ENCODE measurements at places on chromosomes 1 and 21.

DNA sequence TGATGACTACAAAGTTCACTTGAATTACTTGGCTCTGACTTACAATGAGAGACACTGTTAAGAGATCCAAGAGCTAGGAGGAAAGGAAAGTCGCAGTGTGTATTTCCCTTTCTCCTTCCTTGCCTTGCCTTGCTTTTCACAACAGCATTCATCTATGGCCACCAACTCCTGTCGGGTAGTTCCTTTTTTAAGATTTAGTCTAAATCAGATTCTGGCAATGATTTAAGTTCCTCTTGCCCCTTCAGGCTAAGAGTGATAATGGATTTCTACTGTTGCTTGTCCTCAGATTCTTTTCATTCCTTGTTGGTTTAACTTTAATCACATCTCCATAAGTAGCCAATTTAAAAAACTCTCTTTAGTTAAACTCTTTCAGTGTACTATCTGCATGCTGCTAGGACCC is 91.9 kb downstream of the GTF2B start:
- DNase-seq: no peak

DNA sequence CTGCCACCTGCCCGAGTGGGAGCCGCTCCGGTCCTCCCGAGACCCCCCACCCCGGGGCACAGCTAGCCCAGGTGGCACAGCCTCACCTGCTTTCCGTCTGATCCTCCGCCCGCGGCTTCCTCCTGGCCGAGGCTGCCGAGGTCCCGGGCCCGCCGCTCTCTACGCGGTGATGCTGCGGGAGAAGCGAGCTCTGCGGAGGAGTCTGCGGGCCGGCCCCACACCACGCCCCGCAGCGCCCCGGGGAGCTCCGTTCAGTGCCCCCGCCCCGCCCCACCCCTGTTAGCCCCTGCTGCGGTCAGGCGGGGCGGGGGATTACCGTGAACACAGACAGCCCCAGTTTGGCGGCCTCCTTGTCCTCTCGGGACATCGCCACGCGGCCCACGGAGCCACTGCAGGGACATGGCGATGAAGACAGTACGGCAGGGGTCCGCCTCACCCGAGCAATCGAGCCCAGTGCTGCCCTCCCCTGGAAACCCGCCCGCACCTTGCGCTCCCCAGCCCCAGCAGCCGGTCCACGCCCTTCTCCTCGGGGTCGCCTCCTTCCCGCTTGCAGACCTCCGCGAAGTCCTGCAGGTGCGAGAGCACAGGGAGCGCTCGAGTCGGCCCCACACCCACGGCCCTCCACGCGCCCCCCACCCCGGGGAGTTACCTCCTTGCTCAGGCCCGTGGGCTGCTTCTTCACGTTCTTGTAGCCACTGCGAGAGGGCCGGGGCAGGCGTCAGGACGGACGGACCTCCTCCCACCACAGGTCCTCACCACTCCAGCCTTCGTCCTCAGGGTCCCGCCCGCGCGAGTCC is 933 bp downstream of the C1orf35 start:
- DNase-seq: no peak

- DNase-seq: no peak
Observed at GRCh38 chr1:89198081-89198480, 661 bp downstream of the GBP4 start.

- no peak for DNase-seq
Observed at GRCh38 chr1:97351846-97352245, 569.0 kb downstream of the DPYD start.

- DNase-seq: no peak
Observed at GRCh38 chr1:203538726-203539125, 44.8 kb downstream of the OPTC start.

GRCh38 chr1:39623053-39623452 is 16.4 kb downstream of the HEYL start:
- no peak for DNase-seq

GRCh38 chr21:23127973-23128372 is 2129.8 kb downstream of the NCAM2 start:
- DNase-seq: no peak

Data from DMS153 (cell line).